ENCODE measurements at places on chromosomes 2 and 18. TPM values are rescaled to one million over a fixed set of nuclear protein-coding genes. Genes with fewer than 3 reads are reported as not detected.
A peak's percentile ranks its signal among the peaks of the same experiment; 100 is the strongest.

DNA sequence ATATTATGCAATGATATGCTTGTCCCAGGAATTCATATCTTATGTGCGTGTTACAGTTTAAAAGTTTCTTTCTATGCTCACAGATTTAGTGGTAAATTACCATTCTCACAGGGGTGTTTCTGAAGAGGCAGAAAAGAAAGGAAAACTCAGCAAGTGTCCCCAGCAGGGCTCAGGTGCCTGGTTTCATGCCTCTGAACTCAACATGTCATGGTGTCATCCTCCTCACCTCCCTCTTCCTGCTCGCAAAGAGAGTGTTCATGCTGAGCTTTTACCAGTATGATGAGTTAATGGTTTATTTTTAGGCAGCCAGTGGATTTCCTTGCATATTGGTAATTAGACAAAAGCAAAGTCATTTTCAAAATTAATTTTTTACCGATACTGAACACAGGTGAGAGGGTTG lies 492.9 kb upstream of the ZEB2 start:
- no peak overlapping the region for H3K27ac ChIP-seq
- no peaks in the 10 kb centered on the region for H3K36me3 ChIP-seq
- DNase-seq = no peak
- peaks cover 2% of the 10 kb centered on the region for H3K27me3 ChIP-seq

GRCh38 chr18:45167631-45168280 lies 447.5 kb upstream of the SLC14A2 start:
- DNase-seq = no peak
- H3K36me3 ChIP-seq = no peaks in the 10 kb centered on the region
- H3K4me1 ChIP-seq = no peaks in the 10 kb centered on the region
- H3K27ac ChIP-seq = no peak overlapping the region

DNA sequence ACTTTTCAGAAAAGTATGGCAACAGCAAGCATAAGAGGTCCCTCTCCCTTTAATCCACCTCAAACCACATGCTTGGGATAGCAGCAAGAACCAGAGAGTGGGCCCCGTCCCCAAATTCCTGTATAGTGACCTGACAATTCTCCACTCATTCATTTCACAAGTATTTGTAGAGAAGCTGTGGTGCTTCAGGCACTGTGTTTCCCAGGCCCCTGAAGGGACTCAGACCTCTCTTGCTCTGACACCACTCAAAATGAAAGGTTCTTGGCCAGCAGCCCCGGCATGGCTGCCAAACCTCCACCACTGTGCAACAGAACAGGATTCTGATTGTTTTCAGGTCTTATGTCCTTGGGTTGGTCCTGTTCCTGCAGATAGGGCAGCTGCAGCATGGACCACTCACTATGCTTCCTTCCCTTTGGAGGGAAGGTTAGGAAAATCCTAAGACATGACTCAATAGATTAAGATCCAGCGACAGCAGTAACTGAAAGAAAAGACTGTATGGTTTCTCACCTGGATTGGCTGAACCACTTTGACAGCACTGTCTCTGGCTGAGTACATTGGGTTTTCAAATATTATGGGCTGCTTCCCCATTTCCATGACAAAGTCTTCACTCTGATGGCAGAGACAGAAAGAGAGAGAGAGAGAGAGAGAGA lies 67.6 kb downstream of the DHRS9 start:
- no peaks in the 10 kb centered on the region for H3K27me3 ChIP-seq
- H3K4me1 ChIP-seq = no peaks in the 10 kb centered on the region
- no peak for DNase-seq
- H3K36me3 ChIP-seq = no peaks in the 10 kb centered on the region
- H3K27ac ChIP-seq = no peak overlapping the region
- H3K4me3 ChIP-seq = no peak overlapping the region

GRCh38 chr2:16470936-16471490 lies 194.6 kb downstream of the CYRIA start:
- no peaks in the 10 kb centered on the region for H3K4me1 ChIP-seq
- H3K27ac ChIP-seq = no peak overlapping the region
- no peak for DNase-seq

DNA sequence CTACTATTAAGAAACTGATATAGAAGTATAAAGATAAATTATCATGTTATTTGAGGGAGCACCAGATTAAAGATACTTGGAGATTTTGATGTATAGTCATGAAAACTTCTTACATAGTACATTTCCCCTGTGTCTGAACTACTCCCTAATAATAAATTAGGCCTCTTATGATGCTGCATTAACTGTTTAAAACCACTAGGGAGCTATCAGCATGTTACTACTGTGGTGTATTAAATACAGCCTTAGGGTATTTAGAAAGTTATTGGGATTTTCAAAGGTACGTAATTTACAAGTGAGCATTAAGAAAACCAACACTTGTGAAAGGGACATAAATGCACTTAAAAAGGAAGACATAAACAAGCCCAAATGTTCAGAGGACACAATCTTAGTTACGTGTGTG lies 714.0 kb downstream of the EPHA4 start:
- H3K4me1 ChIP-seq = no peaks in the 10 kb centered on the region
- H3K27me3 ChIP-seq = peaks cover 2% of the 10 kb centered on the region
- DNase-seq = no peak
- no peaks in the 10 kb centered on the region for H3K36me3 ChIP-seq
- no peak overlapping the region for H3K4me3 ChIP-seq
- H3K27ac ChIP-seq = no peak overlapping the region

SERTAD2 gene
- 33.9 TPM for total RNA-seq

DNA sequence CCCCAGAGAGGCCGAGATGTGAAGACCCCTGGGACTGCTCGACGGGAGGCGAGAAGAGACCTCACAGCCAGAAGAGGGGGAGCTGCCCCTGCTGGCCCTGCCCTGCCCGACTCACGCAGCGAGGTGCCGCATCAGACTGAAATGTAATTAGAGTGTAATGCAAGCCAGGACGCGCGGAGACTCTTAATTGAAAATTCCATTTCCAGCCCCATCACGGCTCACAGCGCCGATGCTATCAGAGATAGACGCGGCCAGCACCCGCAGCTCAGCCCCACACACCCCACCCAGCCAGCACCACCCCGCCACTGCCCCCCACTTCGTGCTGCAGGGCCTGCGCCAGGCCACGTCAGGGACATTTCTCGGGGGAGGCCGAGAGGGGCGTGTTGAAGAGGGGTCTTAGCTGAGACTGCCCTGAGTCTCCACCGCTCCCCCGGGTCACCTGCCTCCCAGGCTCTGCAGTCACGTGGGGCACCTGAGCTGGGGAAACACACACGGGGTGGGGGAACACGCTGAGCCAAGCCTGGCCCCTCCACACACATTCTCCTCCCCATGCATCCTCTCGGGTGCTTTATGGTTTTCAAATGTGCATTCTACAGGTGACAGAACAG lies 78.1 kb downstream of the TEX51 start:
- no peak for DNase-seq
- no peaks in the 10 kb centered on the region for H3K36me3 ChIP-seq
- H3K27me3 ChIP-seq = peaks cover 16% of the 10 kb centered on the region
- peaks cover 13% of the 10 kb centered on the region for H3K4me1 ChIP-seq
- H3K4me3 ChIP-seq = no peak overlapping the region

- no peaks in the 10 kb centered on the region for H3K36me3 ChIP-seq
- no peaks in the 10 kb centered on the region for H3K27me3 ChIP-seq
- no peak for DNase-seq
These were observed 91.0 kb downstream of the CTIF start for GRCh38 chr18:48629730-48630324.

- peaks cover 17% of the 10 kb centered on the region for H3K4me1 ChIP-seq
- no peak overlapping the region for H3K27ac ChIP-seq
- no peak overlapping the region for H3K4me3 ChIP-seq
- H3K36me3 ChIP-seq = peaks cover 48% of the 10 kb centered on the region
- DNase-seq = no peak
These were observed 60.0 kb downstream of the RNF144A start for GRCh38 chr2:6977113-6977741.

CCT7 gene
- 660 TPM for total RNA-seq

NTSR2 gene
- not detected for total RNA-seq

SERPINB2 gene
- not detected for total RNA-seq

SLC5A7 gene
- total RNA-seq = not detected

GRCh38 chr2:134081238-134081938 lies 172.5 kb upstream of the MGAT5 start:
- no peaks in the 10 kb centered on the region for H3K4me1 ChIP-seq
- no peaks in the 10 kb centered on the region for H3K36me3 ChIP-seq
- no peak overlapping the region for H3K27ac ChIP-seq
- H3K27me3 ChIP-seq = peaks cover 9% of the 10 kb centered on the region

GRCh38 chr2:207763303-207763917 lies 6.3 kb downstream of the FZD5 start:
- H3K4me3 ChIP-seq = no peak overlapping the region
- peaks cover 13% of the 10 kb centered on the region for H3K4me1 ChIP-seq
- no peak overlapping the region for H3K27ac ChIP-seq
- H3K27me3 ChIP-seq = peaks cover 41% of the 10 kb centered on the region

CYS1 gene
- total RNA-seq = 0.32 TPM

DNA sequence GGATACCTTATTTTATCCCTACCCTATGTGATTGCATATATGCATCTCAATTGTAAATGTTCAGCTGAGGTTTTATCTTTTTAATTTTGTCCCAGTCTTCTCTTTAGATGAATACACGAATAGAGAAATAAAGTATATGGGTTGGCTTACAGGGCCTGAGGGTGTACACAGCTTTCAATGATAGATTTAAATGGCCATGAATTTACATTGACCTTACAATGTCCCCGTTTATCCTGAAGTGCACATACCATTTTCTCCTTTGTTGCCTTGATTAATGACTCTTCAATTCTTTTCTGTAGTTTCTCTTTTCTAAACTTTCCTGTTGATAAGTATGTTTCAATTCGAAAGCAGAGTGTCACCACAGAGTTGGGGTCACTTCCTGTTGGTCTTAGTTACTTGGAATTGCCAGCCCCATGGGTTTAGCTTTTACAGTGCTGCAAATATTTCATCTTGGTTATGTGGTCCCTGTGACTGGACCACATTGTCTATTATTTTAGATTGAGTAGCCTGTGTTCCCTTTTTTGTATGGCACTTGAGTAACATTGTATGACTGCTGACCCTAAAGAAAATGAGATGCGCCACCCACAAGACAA lies 1616.3 kb upstream of the ACVR2A start:
- DNase-seq = no peak
- no peaks in the 10 kb centered on the region for H3K27me3 ChIP-seq
- H3K36me3 ChIP-seq = no peaks in the 10 kb centered on the region
- H3K27ac ChIP-seq = no peak overlapping the region

DNA sequence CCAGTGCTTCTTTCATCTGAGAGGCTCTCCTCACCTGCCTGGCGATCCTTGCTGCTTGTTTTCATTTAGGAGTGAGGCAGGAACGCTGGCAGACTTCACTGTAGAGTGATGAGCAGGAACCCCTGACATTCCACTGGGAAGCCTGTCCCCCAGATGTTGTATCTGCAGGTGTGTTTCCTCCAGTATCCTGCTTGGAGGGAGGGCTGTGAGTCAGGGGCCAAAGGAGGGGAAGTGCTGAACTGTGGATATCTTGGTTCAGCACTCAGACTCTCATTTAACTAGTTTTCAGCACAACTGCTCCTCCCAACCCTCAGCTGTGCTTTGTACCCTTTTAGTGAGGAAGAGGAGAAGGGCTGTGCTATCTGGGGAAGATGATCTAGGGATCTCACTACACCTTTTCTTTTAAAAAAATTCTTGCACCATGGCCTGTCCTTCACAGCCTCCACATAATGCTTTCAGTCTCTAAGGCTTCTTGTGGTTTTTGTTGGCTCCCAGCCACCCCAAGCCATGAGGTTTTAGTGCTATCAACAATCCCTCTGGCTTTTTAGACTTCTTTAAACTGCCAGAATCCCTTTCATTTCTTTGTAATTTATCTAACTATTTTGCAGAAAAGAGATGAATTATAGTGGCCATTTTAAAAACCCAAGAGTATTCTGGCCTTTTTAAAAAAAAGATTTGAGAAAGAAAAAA lies 11.2 kb downstream of the ANKAR start:
- peaks cover 33% of the 10 kb centered on the region for H3K4me1 ChIP-seq
- H3K27ac ChIP-seq = no peak overlapping the region
- H3K36me3 ChIP-seq = peaks cover 2% of the 10 kb centered on the region
- no peaks in the 10 kb centered on the region for H3K27me3 ChIP-seq
- H3K4me3 ChIP-seq = no peak overlapping the region
- DNase-seq = peak; percentile 47
